HCT116 (cell line): ENCODE measurements at places on chromosomes 7 and 10. TPM values are rescaled to one million over a fixed set of nuclear protein-coding genes. Genes with fewer than 3 reads are reported as not detected.

Gene INHBA
- 0.10 TPM for total RNA-seq

Gene ADIRF
- total RNA-seq: 448 TPM

Gene NEUROD6
- total RNA-seq: not detected

Gene CCDC201
- not detected for total RNA-seq

Gene PRTFDC1
- not detected for total RNA-seq

Gene HOGA1
- total RNA-seq: 1.6 TPM

Gene PKD2L1
- total RNA-seq: 0.17 TPM

Gene BAIAP2L1
- 61.2 TPM for total RNA-seq

Gene PAX4
- not detected for total RNA-seq

Gene ACADSB
- total RNA-seq: 33.3 TPM

Gene PHKG1
- total RNA-seq: 1.1 TPM

Gene DDC
- total RNA-seq: not detected

Gene CREM
- total RNA-seq: 21.4 TPM

Gene STAG3
- total RNA-seq: 1.2 TPM

Gene MARCHF5
- 59.1 TPM for total RNA-seq

Gene CLDN3
- total RNA-seq: 19.2 TPM

Gene SLIT1
- total RNA-seq: 0.42 TPM

Gene DYDC2
- total RNA-seq: not detected

Gene TSPAN12
- total RNA-seq: 7.4 TPM

Gene HABP2
- 0.20 TPM for total RNA-seq

Gene ARHGAP12
- 80.3 TPM for total RNA-seq

Gene TMEM130
- not detected for total RNA-seq

Gene GPRIN2
- 1.7 TPM for total RNA-seq

Gene GIMAP5
- 0.57 TPM for total RNA-seq

Gene RBM20
- total RNA-seq: 2.0 TPM

Gene OR6V1
- not detected for total RNA-seq

Gene MRLN
- total RNA-seq: not detected

Gene TMEM140
- not detected for total RNA-seq

Gene PPP1R17
- total RNA-seq: not detected

Gene TCAF2
- total RNA-seq: 1.3 TPM

Gene PVRIG
- 0.30 TPM for total RNA-seq
